RKO (cell line): ENCODE measurements at places on chromosomes 5 and 9.

DNA sequence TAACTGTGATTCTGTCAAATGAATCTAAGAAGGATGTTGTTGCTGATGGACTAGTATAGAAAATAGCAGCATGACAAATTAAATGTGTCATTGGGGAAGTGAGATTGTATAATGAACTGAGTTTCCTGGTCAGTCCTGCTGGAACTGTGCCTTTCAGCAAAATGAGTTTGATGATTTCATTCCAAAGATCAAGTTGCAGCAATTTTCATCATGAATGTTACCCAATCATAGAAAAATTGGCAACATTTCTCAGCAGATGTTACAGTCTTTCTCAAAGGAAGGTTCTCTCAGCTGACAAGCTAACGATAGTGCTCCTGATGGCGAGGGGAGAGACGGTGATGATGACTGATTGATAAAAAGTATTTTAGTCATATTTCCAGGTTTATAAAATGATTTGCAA, 10.7 kb downstream of the PCDHAC2 start:
- DNase-seq: peak; percentile 11

- no peak for DNase-seq
Observed at GRCh38 chr5:21154526-21154925, 1166.5 kb upstream of the CDH18 start.

- DNase-seq: peak; percentile 83
Observed at GRCh38 chr5:134247428-134248224, 21.8 kb upstream of the PPP2CA start.

GRCh38 chr5:505951-506525, 18.2 kb downstream of the SLC9A3 start:
- DNase-seq: no peak

DNA sequence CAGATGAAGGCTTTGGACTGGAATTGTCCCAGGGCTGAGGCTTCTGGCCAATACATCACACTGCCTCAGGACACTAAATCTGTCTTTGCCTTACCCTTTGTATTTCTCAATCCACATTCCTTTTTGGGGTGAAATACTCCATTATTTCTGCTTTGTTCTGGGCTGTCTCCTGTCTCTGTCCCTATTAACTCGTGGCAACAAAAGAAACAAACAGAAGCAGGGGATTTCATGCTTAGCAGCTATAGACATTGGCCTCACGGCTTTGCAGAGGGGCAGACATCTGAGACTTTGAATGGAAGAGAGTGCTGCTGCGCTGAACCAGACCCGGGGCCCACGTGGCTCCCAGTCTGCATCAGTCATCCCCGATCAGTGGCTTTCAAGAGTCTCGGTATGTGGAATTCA, 129.7 kb downstream of the ARL15 start:
- DNase-seq: no peak

GRCh38 chr9:17361378-17361777, 217.5 kb upstream of the SH3GL2 start:
- no peak for DNase-seq

GRCh38 chr9:89613912-89614892, 9.4 kb downstream of the GADD45G start:
- DNase-seq: no peak

DNA sequence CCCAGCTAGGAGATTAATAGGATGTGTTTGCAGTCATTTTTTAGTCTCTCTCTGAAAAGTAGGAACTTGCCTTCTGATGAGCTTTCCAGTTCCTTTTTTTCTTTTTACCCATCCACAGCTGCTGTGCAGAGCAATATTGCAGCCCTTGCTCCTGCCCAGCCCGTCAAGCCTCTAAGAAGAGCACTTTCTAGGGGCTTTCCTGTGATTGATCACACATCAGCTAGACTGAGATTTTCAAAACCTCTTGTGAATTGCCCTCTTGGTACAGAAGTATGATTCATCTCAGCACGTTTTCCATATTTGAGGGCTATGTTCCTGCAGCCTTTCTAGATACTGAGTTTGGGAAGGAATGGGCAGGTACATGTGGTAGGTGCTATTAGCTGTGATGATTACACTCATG, 93.9 kb downstream of the GALNT10 start:
- no peak for DNase-seq

DNA sequence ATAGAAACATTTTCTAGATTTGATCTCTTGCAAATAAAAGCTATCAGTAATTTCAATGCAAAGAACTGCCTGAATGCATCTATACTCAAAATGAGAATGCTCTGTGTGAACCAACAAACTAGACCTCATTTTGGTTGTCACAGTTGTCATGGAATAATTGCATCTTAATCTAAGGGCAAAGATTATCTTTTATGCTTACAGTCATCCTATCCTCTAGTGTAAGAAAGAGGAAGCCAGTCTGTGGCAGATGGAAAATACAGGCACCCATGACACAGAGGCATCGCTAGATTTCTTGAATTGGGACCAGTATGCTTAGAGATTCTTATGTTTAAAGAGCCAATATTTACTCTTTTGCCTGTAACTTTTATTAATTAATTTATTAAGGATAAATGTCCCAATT, 95.0 kb downstream of the MACIR start:
- no peak for DNase-seq

DNA sequence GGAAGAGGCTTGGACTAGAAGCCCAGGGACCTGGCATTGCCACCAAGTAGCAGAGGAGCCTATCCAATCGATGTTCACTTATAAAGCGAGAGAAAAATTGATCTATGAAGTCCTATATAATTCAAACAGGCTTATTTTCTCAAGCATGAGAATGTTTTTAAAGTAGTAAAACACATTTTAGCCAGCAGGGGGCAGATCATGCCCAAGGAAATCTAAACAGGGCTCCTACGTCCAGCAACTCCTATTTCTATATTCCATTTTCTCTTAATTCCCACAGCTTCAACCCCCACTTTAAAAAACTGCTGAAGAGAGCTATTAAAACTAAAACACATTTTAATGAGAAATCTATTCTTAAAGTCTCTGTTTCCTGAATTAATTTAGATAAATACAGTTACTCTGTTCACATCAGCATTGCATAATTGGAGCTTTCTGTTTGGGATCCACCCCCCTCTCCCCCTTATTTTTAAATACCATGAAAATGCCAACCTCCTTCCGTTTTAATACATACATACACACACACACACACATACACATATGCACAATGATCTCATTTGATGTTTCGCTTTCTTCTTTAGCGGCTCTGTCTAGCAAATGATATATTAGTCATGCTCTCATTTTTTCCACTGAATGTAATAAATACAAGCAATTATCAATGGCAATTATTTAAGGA, 144.9 kb downstream of the MYO10 start:
- DNase-seq: peak; percentile 53

GRCh38 chr5:134819407-134819963, 26.3 kb upstream of the C5orf24 start:
- DNase-seq: no peak

DNA sequence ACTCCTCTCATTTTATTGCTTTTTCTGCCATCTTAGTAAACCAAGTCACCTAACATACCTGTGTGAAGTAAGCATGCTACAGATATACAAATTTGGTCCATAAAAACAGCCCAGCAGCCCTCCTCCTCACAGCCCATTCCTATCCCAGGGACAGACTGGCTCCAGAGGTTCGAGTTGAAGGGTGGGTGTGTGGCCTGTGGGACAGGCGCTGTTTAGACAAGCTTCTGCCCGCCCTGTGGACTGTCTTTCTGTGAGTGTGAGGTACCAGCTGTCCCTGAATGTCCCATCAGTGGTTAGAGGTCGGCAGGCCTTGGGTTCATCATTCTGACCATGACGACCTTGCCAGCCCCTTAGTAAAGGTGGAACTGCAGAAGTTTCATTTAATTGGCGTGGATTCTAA, 82.0 kb downstream of the WNK2 start:
- no peak for DNase-seq

GRCh38 chr5:16450163-16450562, 15.4 kb downstream of the ZNF622 start:
- DNase-seq: no peak

DNA sequence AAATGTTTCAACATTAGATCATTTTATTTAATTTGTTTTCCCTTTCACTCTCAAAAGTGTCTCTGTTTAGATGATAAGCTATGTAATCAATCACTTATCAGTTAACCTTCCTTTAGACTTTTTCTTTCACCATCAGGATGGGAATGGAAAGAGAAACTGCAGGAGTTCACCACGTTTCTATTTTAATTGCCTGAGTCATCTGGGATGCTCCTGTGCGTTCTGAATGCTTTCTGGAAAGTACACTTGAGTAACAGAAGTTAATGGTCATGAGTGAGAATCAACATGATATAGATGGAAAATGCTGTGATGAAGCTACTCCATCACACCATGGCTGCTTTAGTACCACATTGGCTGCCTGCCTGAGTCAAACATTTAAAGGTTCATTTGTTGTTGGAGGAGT, 783.3 kb upstream of the CDH9 start:
- DNase-seq: no peak

DNA sequence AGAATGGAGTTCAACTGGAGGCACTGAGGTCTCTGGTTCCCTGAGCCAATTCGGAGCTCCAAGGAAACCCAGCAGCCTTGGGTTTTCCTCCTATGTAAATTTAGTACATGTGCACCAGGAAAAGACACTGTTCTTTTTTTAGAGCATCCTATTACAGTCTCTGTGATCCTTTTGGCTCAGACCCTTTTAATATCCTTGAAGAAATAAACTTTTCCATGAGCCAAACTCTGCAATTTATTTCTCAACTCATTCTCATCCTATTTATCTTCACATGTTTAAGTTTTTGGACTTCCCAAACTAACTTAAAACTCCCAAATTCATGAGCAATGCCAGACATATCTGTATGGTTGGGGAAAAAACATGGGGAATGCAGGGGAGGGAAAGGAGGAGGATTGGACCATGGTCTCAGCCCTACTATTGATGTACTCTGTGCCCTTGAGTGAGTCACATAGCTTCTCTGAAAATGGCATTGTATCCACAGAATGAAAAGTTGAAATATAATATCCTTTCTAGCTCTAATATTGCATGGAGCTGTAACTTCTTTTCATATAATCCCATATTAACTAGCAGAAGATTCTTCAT, 76.6 kb downstream of the PAPPA start:
- DNase-seq: no peak

DNA sequence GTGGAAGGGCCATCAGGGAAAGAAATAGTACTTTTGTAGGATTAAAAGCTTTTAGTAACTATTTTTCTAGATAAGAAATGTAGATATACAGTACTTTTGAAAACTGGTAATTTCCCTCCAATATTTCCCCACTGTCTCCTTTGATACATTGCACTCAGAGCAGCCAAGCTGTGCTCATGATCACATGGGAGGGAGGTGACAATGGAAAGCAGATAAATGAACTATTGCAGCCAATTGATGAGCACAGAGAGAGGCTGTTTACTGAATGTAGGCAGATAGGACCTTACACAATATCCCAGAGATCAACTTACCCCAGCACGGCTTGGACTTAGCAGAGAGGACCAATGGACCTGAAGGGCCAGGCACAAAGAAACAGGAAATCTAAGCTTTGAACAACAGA, 178.0 kb upstream of the NREP start:
- no peak for DNase-seq

- no peak for DNase-seq
Observed at GRCh38 chr5:61854531-61854930, 451.5 kb upstream of the KIF2A start.

GRCh38 chr9:131478421-131478868, 24.3 kb upstream of the POMT1 start:
- DNase-seq: no peak

- no peak for DNase-seq
Observed at GRCh38 chr9:78559449-78559885, 262.5 kb downstream of the PSAT1 start.

DNA sequence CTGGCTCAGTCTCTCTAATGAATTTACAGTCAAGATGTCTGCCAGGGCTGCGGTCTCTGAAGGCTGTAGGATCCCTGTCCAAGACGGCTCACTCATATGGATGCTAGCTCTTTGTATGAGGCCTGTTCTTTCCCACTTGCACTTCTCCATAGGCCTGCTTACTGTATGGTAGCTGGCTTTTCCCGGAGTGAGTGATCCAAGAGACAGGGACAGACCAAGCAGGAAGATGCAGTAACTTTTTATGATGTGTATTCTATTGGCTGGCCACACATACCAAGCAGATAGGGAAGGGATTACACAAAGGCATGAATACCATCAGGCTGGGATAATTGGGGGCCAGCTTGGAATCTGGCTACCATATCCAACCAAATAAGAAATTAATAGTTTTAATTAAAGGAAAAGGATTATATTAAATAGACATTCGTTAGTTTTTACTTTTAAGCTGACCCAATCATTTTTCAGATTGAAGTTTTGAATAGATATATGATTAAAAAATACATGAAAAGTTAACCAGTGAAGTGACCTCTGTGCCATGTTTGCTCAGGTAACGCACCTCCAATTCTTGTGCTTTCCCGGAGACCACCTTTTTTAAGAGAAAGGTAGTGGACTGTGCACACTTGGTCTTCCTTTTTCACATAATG, 20.6 kb downstream of the NSD1 start:
- no peak for DNase-seq

- no peak for DNase-seq
Observed at GRCh38 chr5:167716126-167716775, 575.2 kb upstream of the WWC1 start.

- peak; percentile 51 for DNase-seq
Observed at GRCh38 chr5:69492923-69493395, 369 bp downstream of the OCLN start.

DNA sequence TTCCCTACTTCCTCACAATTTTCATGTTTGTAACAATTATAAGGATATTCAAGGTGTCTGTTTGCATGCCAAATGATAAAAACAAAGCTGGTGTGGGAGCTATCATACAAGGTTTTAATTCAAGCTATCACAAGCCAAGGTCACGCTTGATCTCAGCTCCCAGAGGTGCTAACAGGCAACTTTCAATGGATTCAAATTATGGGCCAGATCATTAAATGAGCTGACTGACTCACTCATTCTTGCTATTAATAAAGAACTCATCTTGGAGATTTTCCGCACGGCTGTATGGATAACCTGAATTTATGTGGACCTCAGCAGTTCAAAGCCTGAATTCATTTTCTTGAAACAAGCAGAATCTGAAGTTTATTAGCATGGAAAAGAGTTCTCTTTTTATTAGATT, 267.3 kb upstream of the CDH6 start:
- DNase-seq: no peak

DNA sequence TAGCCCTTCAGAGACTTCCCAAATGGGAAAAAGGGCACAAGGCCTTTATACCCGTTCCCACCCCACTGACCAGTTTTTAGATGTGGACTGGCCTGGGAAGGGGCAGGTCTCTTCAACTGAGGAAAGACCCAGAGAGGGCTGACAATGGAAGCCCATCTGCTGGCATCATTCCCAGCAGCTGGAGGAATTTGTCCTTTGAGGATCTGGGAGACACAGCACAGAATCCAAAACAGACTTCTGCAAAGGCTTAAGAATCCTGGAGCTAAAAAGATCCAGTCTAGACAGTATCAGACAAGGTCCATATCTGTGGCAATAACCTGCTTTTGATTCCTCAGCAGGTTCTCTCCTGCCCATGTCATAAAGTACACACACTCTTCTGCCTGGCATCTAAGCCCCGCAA, 329.2 kb downstream of the TMEM167A start:
- no peak for DNase-seq

DNA sequence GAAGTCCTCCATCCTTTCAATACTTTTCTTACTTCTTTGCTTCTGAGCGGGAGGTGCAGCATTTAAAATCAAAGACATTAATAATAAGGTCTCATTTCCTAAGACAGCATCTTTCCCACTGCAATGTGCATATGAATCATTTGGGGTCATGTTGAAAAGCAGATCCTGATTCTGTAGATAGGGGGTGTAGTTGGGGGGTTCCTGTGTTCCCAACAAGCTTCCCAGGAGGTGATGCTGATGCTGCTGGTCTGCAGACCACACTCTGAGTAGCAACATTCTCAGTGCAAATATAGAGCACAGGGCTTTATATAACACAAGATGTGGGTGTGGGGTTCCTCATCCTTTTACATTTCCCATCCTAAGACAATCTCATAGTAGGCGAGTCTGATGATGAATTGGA, 126.5 kb upstream of the PALM2AKAP2 start:
- DNase-seq: no peak
